ENCODE measurements at places on chromosomes 12 and 14.

GRCh38 chr12:110039085-110039807 is 9.1 kb downstream of the C12orf76 start:
- peak; percentile 11 for DNase-seq

DNA sequence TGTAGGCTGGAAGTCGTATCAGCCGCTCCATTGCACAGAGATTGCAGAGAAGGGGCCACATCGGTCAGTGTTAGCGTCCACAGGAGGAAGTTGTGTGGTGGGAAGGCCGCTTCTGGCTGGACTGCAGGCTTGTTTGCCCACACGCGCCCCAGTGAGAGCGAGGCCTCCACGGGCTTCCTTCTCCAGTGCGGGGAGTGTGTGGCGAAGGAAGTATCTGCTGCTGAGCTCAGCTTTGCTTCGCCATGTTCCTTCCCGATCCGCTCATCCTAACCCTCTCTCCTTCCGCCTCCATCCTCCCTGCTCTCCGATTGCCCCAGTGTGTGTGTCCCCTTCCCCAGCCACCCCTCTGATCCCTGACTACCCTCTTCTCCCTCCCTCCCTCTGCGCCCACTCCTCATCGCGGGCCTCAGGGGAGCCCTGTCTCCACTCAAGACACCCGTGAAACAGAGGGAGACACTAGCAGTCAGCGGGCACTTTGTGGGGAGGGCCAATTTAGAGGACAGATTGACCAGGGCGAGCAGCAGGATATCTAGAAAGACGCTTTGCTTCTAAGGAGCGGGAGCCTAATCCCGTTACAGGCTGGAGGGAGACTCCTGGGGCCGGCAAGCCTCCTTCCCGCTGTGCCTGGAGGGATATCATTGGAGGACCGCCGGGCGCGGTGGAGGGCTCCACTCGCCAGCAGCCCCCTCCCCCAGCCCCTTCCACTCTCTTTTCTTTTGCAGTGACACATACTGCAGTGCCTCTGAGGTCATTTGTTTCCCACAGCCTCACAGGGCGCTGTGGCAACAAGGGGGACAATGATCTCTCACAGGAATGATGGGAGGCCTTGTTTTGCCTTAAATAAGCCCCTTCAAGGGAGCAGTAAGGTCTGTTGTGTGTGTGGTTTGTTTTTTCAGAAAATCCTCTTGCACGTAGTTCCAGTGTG is 428.8 kb downstream of the ZFP36L1 start:
- DNase-seq = no peak

GRCh38 chr14:24367514-24368211 is at the start of gene NFATC4:
TSS of gene NFATC4 (plus strand) at chr14:24368184. CDS start at chr14:24368341, 157 bp downstream.
- DNase-seq = no peak

GRCh38 chr12:43858096-43858495 is 22.2 kb downstream of the TMEM117 start:
- no peak for DNase-seq

DNA sequence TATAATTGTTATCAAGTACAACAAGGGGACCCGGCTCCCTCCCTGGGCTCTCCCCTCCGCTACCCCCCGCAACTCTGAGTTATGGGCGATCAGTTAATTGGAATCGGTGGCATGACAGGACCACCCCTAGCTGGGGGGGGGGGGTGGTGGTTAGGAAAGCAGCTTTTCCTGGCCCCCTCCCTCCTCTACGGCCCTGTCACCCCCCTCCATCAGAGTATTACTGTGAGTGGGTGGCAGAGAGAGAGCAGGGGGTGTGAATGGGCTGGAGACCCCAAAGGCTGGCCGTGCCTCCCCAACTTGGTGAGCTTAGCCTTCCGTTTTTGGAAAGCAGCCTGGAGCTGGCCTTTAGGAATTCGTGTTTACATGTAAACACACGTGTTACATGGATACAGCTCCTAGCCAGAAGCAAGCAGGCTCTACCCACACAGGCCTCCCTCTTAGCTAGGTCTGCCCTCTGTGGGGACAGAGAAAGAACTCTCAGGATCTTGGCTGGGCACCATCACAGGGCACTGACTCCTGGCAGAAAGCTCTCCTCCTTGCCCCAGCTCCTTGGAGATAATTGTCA is 1.1 kb upstream of the HOXC4 start:
- DNase-seq = no peak

GRCh38 chr12:107622001-107622400 is 63.6 kb upstream of the PWP1 start:
- DNase-seq = no peak

DNA sequence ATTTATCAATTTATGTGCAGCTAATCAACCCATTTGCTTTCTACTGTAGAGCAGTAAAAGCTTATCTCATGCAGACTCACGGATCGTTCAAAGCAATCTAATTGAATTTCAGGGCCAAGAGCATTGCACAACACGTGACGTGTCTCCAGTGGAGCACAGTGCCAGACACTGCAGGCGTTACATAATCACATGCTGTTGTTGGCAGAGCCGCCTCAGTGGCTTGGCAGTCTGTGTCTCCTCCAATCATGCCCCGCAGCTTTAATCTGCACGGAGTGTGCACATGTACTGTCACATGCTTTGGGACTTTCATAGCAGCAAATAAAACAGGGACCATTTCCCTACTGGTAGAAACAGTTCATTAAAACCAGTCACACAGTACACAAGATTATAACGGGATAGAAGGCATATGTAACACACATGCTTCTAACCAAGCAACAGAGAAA is 309.3 kb downstream of the ITPR2 start:
- no peak for DNase-seq

DNA sequence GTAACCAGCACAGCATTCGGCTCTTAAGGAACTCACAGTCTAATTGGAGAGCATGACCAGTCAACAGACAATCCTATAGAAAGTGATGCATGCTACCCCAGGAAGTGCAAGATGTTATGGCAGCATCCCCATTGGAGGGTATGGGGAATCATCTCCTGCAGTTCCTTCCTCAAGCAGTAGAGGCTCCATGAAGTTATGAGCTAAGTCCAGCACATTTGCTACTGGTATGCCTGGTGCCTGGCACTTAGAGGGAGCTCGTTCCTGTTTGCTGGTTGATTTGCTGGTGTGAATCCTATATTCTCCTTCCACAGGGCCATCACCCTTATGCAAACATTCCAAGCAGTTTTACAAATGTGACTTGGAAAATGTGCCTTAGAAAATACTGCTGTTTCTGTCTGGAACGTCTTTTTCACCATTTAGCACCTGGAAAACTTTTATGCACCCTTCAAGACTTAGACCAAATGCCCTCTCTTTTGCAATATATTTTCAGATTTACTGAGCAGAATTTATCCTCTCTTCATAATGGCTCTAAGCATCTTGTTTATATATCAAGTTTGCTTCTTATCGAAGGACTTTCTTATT is 136.1 kb upstream of the WSCD2 start:
- no peak for DNase-seq

DNA sequence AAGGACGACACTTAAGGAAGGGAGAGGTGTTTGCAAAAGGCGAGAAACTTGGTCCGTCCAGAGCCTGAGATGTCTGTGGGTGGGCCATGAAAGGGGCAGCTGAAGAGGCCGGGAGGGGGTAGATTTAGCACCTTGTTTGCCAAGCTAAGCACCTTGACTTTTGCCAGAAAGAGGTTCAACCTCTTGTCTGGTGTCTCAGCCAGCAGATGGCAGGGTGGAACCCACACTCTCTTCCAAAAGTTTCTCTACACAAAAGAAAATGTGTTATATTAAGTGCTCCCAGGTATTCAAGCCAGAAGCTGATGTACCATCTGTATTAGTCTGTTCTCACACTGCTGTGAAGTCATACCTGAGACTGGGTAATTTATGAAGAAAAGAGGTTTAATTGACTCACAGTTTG is 69.9 kb downstream of the SUDS3 start:
- DNase-seq = no peak

GRCh38 chr12:123427036-123427769 is 9.3 kb downstream of the RILPL2 start:
- DNase-seq = no peak

DNA sequence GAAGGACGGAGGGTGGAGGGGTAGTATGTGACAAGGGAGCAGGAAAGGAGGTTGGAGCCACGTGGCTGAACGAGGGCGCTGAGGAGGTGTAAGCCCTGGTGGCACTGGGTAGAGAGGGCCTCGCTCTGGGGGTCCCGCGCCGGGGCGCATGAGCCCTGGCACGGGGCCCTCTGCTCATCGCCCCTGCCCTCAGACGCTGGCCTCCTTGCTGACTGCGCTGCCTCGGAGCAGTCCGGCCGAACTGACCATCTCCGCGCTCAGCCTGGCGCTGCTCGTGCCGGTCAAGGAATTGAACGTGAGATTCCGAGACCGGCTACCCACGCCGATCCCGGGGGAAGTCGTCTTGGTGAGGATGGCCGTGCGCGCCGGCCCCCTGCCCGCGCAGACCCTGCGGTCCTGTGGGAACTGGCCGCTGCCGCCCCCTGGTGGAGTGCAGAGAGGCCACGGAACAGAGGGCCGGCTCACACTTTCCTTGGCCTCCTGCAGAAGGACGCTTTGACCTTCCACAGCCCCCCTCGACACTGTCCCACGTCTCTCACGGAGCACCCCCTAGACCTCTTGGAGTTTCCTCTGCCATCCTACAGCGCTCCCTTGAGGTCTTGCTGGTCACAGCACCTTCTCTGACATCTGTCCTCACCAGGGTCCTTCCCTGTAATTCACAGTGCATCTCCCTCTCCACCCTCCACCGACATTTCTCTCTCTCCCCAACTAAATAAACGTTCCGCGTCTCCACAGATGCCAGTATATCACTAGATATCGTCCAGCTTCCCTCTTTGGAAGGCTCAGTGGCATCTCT is 10.5 kb downstream of the ARHGEF25 start:
- DNase-seq = peak; percentile 46

GRCh38 chr12:91988086-91988923 is 157.3 kb downstream of the BTG1 start:
- no peak for DNase-seq

GRCh38 chr12:28802706-28803438 is 346.2 kb upstream of the FAR2 start:
- DNase-seq = no peak

- DNase-seq = no peak
Measured at GRCh38 chr12:7557227-7557626, 53.6 kb upstream of the CD163 start.

DNA sequence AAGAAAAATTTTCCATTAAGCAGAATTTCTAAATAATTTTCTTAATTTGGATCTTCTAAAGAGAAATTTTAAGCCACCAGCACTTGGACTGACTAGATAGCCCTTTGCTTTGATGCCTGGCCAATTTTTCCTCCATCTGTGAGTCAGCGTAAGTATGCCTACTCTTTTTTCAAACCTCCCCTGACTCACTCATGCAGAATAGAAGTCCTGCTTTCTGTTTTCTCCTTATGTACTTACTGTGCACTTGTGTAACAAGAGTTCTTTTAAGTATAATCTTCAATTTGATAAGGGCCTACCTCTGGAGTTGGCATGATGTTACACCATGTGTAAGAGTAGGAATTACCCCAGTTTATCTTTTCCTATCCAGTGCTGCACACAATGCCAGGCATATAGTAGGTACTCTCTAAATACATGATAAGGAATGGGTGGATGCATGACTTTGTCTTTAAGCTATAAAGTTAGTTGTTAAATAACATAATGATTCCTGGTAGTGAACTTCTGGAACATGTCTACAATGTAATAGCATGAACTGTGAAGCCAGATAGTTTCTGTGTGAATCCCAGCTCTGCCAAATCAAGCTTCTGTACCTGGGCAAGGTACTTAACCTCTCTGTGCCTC is 329.6 kb downstream of the TMTC2 start:
- DNase-seq = no peak

DNA sequence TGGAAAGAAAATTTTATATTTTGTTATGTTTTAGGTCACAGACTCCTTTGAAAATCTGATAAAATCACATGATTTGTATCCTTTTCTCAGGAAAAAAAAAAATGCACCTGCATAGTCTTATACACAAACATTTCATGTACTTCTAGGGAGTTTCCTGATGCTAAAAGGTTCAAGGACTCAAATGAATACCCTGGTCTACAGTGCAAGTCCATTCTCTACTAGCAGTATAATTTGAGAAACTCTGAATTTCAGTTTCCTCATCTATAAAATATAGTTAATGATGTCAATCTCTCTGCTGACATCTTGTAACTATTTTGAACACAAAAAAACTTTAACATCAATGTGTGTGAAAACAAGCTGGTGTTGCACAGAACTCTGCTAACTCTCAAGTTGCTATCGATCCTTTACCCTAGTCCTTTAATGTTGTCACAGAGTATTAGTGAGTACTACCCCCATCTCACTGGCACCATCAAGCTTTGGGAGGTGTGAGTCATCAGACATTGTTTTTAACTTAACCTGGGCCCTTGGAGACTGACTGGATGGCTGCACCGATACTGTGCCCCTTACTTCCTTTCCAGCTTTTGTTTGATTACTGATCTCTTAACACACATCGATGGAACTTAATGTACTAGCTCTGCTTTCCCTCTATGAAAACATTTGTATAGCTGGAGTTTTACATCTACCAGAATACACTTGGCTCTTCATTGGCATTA is 251.9 kb upstream of the SOX5 start:
- no peak for DNase-seq

- peak; percentile 69 for DNase-seq
Measured at GRCh38 chr12:124992874-124993625, 395 bp upstream of the BRI3BP start.

- no peak for DNase-seq
Measured at GRCh38 chr14:92503756-92504491, 9.7 kb upstream of the RIN3 start.

- DNase-seq = no peak
Measured at GRCh38 chr14:61417141-61417540, 95.8 kb downstream of the PRKCH start.

- DNase-seq = no peak
Measured at GRCh38 chr12:131938082-131938481, 9.0 kb downstream of the PUS1 start.

GRCh38 chr14:97180304-97181200 is 383.4 kb downstream of the VRK1 start:
- DNase-seq = no peak

DNA sequence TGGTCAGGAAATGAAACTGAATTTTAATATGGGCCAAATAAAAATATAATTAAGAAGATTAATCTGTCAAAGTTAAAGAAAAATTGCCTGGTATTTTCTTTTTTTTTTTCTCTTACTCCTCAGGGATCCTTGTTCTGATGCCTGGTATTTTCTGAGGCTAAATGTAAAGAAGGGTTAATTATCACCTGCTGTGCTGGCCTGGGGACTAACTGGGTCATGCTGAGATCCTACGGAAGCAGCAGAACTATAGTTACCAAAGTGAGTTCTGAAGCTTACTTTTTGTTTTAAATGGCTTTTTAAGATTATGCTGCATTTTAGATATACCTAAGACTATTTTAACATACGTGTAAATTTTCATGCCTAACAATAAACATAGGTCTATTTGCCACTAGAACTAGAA is 23.3 kb downstream of the ZC2HC1C start:
- DNase-seq = no peak

DNA sequence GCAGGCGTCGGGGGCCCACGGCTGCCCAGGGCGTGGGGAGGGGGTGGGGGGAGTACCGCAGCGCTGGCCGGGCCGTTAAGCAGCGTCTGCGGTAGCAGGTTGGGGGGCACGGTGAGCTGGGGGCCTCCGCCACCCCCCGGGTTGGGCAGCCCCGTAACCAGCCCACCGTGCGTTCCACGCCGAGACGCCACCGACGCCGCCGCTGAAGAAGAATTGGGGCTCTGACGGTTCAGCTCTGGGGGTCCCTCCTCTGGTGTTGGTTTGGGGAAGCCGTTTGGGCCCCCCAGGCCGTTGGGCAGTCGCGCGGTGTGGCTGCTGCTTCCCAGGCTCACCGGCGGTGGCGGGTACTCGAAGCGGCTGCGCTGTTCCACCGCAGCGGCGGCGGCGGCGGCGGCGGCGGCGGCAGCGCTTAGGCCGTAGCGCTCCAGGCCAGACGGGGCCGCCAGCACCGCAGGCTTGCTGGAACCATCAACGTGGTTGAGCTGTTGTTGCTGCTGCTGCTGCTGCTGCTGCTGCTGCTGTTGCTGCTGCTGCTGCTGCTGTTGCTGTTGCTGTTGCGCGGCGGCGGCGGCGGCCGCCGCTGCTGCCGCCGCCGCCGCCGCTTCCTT is 1.5 kb downstream of the IRF2BPL start:
- DNase-seq = peak; percentile 43
